ENCODE measurements at places on chromosomes 13 and 19. TPM values are rescaled to one million over a fixed set of nuclear protein-coding genes. Genes with fewer than 3 reads are reported as not detected.

The AXL gene
- total RNA-seq: not detected

The C19orf38 gene
- total RNA-seq: not detected

The ZNF100 gene
- total RNA-seq: 5.9 TPM

The RXFP2 gene
- total RNA-seq: not detected

The EXOC3L2 gene
- not detected for total RNA-seq

GRCh38 chr13:74466020-74466419 is 331.8 kb upstream of the KLF12 start:
- DNase-seq: no peak

- DNase-seq: no peak
Measured at GRCh38 chr19:5631567-5632240, 8.8 kb downstream of the SAFB start.

DNA sequence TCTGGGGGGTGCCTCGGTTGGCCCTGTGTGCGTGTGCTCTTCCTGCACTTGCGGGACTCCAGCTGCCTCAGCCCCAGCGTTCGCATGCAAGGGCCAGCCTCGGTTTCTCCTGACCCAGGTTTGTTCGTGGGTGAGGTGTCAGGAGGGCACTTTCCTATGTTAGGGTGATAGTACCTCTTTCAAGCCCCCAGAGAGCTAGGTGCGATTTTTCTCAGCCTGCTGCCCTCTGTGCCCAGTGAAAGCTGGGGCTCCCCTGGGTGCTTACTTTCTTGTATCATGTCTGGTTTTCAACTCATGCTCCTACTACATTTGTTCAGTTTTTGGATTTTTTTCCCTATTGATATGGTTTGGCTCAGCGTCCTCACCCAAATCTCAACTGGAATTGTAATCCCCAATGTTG is 289.2 kb downstream of the TEX29 start:
- no peak for DNase-seq

DNA sequence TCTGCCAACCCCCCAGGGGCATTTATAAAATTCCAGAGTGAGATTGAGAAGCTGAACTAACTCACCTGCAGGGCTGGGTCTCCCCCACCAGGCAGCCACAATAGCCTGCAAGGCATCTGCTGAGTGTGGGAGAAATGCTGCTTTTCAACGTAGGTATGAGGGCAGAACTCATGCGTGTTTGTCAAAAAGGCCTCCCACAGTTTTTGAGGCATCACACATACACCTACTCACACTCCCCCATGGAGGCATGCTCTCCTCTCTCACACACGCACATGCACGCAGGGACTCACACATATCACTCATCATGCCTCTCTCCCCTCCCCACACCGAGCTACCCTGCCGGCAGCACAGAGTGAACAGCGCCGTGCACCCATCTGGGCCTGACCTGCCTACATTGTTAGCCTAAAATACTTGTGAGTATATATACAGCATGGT is 390.5 kb downstream of the FGF9 start:
- peak; percentile 39 for DNase-seq

- no peak for DNase-seq
Measured at GRCh38 chr19:40799558-40800338, 757 bp downstream of the EGLN2 start.

- DNase-seq: no peak
Measured at GRCh38 chr13:112060899-112061366, 6.0 kb upstream of the SOX1 start.

DNA sequence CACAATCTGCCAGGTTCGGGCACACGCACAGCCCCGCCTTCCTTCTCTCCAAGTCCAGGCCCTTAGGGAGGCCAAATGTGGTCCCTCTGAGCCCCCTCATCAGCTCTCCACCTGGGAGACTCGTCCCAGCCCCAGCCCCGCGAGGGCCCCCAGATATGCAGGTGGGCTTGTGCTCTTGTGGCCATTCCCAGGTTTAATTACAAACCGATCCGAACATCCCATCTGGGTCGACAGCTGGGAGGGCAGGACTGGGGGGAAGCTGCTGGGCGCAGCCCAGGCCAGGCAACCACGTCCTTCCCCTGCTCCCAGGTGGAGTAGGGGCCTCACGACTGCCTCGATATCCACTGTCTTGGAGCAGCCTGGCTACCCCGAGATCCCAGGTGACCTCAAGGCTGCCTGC is 7.5 kb upstream of the C2CD4C start:
- DNase-seq: no peak

DNA sequence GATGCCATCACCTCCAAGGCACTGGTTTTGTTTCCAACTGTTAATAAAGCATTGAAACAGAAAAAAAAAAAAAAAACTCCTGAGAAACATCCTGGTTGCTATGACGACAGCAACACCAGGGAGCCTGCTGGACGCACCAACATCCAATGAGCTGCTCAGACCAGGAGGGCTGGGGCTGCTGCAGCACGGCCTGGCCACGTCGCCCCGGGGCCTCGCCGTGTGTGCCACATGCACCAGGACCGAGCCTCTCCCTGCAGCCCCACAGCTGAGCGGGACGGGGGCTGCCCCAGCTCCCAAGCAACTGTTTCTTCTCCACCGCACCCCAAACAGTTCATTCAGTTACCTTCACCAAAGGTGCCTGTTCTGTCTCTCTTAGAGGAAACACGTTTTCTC is 54.5 kb downstream of the RASA3 start:
- no peak for DNase-seq

DNA sequence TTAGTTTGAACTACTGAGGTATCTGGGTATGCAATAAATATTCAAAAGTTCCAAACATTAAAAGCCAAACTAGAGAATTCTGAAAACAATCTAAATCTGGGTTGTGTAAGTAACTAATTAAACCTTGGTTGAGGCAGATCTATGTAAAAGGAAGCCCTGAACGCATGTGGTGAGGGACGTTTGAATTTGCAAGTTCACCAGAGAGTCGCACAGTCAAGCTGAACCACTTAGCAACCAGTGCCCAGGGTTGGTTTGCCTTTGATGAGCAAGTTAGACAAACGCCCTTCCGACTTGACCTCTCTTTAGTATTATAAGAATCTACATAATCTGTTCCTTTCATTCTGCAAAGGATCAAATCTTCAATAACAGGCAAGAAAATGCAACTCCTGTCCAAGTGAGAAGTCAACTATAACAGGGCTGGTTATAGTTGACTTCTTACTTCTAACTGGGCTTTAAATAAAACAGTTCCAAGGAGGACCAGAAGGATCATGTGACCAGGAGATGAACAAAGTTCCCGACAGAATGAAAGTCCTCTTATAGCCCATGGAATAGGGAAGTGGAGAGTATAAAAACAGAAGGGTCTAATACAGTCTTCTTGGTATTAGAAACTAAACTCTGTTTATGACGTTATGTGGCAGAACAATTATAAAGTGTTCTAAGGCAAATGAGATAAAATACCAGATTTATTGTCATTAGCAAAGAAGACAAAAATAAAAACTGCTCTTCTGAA is 40.6 kb downstream of the PHF11 start:
- no peak for DNase-seq

All from CD8-positive, alpha-beta T cell (primary cell).